ENCODE measurements at places on chromosomes 7 and 10. TPM values are rescaled to one million over a fixed set of nuclear protein-coding genes. Genes with fewer than 3 reads are reported as not detected.

Gene SEMA3C
- total RNA-seq = 201 TPM

Gene ZFYVE27
- 20.0 TPM for total RNA-seq

Gene CALML5
- not detected for total RNA-seq

Gene ASB15
- total RNA-seq = not detected

Gene ANLN
- 2.7 TPM for total RNA-seq

Gene RNF32
- total RNA-seq = 0.72 TPM

Gene RHOBTB1
- total RNA-seq = 34.8 TPM

Gene MYL10
- total RNA-seq = not detected

Gene GLCCI1
- 7.7 TPM for total RNA-seq

GRCh38 chr7:149209518-149210269, 14.3 kb downstream of the ZNF282 start:
- DNase-seq = no peak

DNA sequence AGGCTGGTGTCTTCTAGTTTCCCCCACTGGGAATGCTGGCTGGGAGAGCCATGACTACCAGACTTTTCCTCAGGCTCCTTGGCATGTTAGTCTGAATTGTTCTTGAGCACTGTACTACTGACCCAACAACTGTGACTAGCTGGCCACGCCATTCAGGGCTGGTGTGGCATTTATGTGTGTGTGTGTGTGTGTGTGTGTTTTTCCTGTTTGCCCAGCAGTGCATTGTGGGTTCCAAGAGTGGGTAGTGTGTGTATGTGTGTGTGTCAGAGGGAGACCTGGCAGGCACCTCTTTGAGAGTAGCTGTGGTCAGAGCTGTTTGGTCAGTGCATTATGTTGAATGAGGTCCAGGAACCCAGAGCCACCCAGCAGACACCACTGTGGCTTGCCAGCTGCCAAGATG, 9.2 kb downstream of the PCBD1 start:
- DNase-seq = no peak

GRCh38 chr7:133815611-133816210, 311.4 kb upstream of the LRGUK start:
- DNase-seq = no peak

- no peak for DNase-seq
Measured at GRCh38 chr10:50510517-50511473, 113.0 kb downstream of the SGMS1 start.

GRCh38 chr10:97381626-97382025, 19.5 kb downstream of the RRP12 start:
- no peak for DNase-seq

DNA sequence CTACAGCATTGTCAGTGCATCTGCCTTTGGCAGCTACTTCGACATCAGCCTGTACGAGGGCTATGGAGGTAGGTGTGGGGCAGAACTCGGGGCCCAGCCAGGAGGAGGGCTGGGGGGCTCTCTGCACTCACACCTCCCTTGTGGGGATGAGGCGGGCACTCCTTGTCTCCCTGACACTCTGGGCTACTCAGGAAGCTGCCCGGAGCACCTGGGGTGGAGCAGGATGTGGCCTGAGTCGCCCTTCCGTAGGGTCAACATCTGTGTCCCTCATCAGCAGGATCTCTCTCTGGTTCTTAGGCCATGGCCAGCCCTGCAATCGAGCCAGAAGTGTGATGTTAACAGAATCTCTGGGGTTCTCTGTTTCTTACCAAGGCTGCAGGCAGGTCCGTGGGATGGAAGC, 40.2 kb downstream of the C10orf105 start:
- no peak for DNase-seq

GRCh38 chr7:29352041-29352440, 157.5 kb downstream of the CHN2 start:
- no peak for DNase-seq

DNA sequence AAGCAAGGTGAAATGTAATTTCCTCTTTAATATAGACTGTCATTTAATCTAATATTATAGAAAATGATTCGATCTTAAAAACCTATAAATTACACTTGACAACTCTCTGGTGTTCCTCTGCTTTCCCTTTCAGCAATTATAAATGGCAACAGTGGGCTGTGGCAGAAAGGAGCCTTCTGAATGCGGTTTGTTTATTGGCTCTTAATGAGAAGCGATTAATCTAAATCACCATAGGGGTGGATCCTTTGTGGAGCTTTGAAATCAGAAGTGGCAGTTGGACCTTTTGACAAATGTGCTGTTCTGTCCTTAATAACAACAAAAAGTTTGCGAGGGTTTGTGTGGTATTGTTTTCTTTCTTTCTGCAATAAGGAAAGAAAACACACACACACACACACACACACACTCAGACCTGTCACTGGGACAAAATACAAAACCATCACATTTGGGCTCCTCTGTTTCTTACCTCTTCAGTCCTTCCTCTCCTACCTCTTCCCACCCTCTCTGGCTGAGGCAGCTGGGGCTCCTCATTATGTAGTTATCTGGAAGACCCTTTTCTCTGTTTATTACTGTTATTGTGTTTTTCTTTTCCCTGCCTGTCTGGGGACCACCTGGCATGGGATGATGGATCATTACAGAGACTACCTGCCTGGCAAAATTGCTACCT, 316.2 kb downstream of the SORCS3 start:
- DNase-seq = no peak

DNA sequence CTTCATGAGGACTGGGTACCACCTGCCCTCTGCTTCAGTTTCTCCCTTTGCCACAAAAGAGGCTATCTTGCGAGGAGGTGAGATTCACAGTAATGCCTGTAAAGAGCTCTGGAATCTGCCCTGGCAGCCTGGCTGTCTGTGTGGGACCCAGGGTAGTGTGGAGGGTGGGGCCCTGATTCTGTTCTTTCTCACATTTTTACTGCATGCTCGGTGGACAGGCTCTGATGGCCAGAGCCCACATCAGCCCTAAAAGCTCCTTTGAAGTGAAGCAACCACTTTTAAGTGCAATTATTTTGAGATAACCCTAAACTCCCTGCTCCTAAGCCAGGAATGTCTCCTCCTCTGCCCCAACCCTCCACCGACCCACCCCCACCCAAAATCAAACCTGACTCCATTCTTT, 92.1 kb upstream of the PODXL start:
- DNase-seq = no peak

DNA sequence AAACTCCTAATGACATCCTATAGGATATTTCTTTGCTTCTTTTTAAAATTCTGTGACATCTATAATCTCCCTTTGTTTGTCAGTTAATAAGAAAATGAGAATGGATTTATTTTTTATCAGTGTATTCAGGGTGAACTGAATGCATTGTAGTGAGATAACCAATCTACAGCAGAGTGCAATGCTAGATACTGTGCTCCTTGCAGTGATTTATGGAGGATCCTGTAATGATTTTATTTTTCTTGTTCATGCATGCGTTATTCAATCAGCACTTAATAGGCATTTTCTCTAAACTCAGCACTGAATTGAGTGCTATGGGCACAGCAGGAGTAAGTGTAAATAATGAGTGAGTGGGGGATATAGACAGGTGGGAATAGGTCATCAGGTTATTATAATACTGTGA, 253.9 kb downstream of the CDK14 start:
- DNase-seq = no peak

DNA sequence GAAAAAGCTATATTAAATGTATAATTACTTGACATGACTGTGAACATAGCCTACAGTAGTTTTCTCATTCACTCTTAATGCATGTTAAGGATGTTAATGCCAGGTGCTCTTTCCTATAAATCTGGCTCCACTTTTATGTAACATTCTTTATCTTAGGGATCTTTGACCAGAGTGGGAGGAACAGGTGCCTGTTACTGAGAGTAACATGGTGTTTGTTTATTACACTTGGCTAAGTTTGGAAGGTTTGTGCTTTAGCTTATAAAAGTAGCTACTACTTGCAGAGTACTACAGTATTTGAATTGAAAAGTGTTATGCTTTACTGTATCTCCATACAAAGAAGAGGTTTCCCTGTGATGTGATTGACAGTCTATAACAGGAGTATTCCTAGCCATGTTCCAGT, 183.4 kb downstream of the DYNC1I1 start:
- no peak for DNase-seq

GRCh38 chr10:99976886-99977665, 32.7 kb downstream of the DNMBP start:
- no peak for DNase-seq

Measured in omental fat pad (tissue), 4 donors.